Activated CD4-positive, alpha-beta T cell treated with anti-CD3 and anti-CD28 coated beads for 1 hour (primary cell): ENCODE measurements at places on chromosomes 1 and 21.

- DNase-seq, result no peak
Observed at GRCh38 chr1:41977326-41977725, 58.6 kb upstream of the HIVEP3 start.

- no peak for DNase-seq
Observed at GRCh38 chr21:45130324-45130774, 56.0 kb downstream of the ADARB1 start.

DNA sequence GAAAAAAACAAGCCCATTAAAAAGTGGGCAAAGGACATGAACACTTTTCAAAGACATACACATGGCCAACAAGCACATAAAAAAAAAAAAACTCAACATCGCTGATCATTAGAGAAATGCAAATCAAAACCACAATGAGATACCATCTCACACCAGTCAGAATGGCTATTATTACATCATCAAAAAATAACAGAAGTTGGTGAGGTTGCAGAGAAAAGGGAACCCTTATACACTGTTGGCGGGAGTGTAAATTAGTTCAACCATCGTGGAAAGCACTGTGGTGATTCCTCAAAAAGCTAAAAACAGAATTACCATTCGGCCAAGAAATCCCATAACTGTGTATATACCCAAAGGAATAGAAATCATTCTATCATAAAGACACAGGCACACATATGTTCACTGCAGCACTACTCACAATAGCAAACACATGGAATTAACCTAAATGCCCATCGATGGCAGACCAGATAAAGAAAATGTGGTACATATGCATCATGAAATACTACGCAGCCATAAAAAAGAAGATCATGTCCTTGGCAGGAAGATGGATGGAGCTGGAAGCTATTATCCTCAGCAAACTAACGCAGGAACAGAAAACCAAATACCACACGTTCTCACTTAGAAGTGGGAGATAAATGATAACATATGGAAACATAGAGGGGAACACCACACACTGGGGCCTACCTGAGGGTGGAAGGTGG, 70.1 kb downstream of the INTS7 start:
- DNase-seq, result no peak

GRCh38 chr1:11333631-11334030, 60.6 kb downstream of the UBIAD1 start:
- no peak for DNase-seq

GRCh38 chr1:34500451-34500850, 254.4 kb upstream of the GJB5 start:
- DNase-seq, result no peak

DNA sequence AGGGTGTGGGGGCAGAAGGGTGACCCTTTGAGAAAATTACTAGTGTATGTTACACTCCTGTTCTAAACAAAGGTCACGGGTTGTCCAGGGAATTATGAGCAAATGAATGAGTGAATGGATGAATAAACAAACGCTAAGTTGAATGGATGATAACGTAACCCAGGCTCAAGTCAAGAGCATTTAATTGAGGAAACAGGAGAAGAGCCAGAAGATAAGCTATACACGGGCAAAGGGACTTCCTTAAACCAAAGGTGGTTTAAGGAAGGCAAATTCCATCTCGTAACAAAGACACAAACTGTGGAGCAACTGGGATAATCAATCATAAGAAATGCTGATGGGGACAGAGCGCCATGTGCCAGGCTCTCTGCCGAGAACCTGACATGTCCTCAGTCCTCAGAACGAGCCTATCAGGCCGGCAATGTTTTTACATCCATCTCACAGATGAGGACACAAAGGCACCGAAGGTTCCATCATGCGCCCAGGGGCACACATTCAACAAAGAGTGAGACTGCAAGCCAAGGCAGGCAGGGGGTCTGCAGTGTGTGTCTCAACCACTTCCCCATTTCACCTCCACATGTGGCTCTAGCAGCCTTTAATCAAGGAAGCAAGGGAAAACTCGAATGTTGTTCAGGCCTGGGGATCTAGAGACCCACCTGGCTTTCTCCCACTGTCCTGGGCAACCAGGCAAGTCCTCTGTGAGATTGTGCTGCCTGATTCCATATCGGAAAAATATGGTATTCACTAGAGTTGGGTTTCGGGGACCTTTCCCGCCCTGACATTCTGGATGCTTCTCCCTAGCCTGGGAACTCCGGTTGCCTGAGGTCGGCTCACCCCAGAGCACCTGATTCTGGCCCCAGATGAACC, 126.8 kb upstream of the EDN2 start:
- DNase-seq, result no peak

GRCh38 chr1:1069056-1069710, 4.9 kb downstream of the RNF223 start:
- DNase-seq, result peak; percentile 88

GRCh38 chr1:203640723-203641502, 14.3 kb downstream of the ATP2B4 start:
- DNase-seq, result no peak

- DNase-seq, result no peak
Observed at GRCh38 chr1:17201201-17202021, 3.5 kb upstream of the PADI1 start.

DNA sequence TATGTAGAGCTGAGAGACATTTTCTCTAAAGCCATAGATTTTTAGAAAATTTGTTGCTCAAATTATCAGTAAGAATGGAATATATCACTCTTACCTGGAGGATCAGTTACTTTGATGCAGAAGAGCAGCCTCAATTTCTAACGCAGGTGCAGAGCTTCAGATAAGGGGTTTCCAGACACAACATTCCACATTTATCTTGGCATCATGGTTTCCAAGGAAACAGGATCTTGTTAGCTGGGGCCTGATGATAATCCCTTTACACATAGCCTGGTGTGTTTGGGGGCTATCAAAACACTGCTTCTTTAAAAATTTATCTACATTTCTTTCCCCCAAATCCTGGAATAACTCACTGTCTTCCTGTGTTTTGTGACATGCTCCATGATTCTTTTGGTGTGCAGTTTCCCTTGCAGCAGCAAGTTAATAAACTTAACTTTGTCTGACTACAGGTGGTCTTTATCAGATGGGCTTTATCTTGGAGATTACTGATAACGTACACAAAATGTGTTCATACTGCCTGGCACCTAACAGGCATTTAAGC, 2.7 kb upstream of the STX12 start:
- DNase-seq, result no peak
